ENCODE measurements at places on chromosomes 12 and 14.

DNA sequence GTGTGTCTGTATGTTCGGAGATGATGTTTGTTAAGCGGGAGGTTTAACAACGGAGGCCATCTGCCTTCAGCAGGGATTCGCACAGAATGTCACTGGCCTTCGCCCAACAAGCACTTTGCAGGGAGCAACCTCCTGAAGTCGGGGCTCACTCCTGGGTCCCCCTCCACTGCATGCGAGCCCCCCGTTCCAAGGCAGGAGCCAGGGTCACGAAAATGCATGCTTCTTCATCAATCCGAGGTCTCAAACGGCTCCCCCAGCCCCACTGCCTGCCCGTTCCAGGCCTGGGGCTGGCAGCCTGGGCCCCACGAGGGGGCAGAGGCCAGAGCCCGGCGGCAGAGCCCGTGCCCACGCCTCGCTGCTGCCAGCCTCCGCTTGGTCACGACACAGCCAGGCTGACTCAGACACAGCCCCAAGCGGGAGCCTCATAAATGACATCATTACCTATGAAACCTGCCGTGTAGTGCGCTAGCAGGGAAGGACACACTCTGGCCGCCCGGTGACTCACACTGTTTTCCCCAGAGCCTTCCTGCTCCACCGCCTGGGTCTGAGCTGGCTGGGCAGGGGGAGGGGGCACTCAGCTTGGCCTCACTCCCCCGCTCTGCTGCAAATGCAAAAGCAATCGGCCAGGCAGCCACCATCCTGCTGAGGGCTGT, 169.5 kb upstream of the RTL1 start:
- no peak for DNase-seq

GRCh38 chr12:12506496-12506890, 56.2 kb downstream of the DUSP16 start:
- DNase-seq = no peak

GRCh38 chr14:89025561-89026236, 201.2 kb downstream of the TTC8 start:
- DNase-seq = no peak

DNA sequence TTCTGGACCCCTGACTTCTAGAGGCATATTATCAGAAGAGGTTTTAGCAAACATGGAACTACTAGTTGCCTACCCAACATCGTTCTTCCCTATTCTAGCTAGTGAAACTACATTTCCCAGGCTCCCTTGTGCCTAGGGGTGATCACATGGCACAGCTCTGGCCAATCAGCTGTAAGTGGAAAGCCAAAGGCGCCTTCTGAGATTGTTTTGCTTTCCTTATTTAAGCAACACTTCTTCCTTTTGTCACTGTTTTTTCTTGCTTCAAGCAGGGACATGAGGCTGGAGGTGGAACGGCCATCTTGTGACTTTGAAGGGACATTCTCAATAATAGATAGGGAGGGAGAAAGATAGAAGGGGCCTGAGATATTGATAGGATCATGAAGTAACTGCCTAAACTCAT, 136.7 kb downstream of the ZNF664 start:
- no peak for DNase-seq

DNA sequence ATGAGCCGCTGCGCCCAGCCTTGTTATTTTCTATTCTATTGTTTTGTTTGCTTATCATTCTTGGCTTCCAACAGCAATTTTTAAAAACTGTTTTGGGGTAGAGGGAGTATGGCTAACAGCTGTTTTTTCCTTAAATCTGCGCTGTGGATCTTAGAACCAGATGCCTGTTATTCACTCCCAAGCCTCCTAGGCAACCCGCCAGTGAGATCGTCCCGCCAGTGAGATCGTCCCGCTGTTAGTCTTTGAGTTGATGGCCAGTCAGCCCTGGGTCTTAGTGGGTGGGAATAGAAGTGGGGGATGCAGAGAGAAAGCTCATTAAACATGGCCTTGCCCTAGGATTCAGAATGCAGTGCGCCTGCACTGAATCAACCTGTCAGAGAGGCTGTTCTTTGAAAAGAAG, 67.3 kb upstream of the BICD1 start:
- DNase-seq = no peak

GRCh38 chr14:42111355-42111754, 504.7 kb downstream of the LRFN5 start:
- DNase-seq = no peak

DNA sequence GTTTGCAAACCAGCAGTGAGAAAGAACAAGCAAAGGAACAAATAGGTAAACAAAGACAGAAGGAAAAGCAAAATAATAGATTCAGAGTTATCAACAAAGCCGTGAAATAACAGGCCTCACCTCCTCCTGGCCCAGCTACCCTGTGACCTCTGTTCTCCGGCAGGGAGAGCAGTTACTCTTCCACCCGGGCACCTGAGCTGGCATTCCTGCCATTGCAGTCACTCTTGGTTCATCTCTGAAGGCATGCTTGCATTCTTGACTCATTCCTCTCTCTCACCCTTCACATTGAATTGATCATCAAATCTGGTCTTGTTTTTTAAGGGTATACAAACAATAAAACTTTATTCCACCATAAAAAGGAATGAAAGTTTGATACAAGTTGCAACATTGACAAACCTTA, 95.1 kb downstream of the TTC8 start:
- no peak for DNase-seq

DNA sequence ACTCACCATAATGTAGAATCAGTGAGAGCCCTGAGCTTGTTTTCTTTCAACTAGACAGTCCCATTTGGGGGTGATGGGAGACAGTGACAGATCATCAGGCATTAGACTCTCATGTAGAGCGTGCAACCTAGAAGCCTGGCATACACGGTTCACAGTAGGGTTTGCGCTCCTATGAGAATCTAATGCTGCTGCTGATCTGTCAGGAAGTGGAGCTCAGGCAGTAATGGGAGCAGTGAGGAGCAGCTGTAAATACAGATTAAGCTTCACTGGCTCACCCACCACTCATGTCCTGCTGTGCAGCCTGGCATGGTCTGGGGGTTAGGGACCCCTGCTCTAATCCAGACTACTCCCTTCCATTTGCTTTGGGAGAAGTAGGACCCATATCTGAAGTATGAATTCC, 55.6 kb downstream of the FNTB start:
- DNase-seq = no peak

DNA sequence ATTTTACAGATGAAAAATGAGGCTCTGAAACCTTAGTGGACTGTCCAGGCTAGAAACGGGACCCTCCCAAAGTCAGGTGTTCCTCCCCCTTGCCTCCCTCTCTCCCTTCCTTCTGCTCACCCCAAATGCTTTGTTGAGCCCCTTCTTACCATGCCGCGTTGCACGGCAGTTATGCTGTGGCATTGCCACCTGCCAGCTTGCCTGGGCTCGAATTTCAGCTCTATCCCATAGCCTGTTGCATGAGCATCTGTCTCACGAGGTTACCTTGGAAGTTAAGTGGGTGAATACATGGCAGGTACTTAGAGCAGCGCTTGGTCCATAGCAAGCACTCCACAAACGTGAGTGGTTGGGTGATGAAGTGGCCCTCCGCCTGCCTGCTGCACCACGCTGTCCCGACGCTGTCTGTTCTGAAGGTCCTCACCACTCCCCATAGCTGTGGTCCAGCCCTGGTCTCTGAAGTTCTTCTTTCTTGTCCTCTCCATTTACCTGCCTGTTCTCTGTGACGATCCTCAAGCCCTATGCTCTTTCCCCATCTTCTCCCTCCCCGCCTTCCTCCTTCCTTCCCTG, 269.9 kb downstream of the CACNA1C start:
- DNase-seq = no peak

- no peak for DNase-seq
These were observed 2.3 kb downstream of the TMEM63C start for GRCh38 chr14:77183896-77184295.

DNA sequence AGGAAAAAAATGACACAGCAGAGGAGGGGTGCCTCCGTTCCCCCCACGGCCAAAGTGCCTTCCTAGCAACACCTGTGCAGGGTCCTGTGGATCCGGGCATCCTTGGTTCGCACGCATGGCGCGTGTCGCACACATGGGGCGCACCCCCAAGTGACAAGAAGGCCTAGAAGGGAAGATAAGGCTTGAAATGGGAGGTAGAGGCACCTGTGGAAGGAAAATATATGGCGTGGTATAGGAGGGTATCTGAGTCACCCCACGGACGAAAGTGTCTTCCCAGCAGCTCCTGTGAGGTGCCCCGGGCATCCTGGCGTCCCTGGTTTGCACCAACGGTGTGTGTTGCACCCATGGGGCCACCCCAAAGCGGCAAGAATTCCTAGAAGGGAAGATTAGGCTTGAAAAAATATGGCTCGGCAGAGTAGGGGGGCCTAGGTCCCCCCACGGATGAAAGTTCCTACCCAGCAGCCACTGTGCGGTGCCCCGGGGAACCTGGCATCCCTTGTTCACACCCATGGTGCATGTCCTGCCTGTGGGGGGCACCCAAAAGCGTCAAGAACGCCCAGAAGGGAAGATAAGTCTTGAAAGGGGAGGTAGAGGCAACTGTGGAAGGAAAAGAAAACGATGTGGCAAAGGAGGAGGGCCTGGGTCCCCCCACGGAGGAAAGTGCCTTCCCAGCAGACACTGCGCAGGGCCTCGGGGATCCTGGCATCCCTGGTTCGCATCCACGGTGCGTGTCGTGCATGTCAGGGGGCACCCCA, 280.0 kb downstream of the ALG10 start:
- no peak for DNase-seq

- DNase-seq = no peak
These were observed 129.5 kb upstream of the NCOR2 start for GRCh38 chr12:124696693-124697476.

- DNase-seq = no peak
These were observed 319 bp downstream of the GALNT6 start for GRCh38 chr12:51390891-51391282.

DNA sequence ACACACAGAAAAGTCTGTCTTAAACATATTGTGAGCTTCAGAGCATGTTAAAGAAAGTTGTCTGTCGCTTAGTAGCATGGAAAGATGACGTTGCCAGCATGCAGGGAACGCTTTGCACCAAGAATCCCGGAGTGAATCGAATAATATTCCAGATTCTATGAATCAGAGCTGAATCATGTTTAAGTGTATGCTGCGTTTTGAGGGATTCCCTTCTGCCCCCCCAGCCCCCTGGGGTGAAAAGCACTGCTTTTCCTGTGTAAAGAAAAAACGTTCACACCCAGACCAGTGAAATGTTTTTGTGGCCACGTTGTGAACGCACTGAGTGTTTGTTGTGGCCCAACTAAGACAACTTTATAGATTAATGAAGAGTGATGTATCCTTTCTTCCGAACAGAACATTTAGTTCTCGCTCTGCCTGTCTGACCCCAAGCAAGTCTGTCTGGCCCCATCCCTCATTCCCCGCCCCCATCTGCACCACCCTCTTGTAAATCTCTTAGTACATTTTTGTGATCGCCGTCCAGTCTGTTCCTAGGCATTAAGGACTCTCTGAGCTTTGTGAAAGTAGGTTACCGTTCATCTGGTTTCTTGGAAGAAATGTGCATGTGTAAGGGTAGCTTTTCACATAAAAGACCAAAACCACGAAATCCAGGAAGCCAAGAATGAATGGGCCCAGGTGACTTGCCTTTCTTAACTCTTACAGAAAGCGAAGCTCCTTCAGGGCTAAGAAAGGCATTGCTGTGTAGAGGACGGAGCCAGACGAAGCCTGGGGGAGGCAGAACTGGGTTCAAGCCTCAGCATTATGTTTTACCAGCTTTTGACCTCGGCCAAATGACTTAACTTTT, 103.0 kb downstream of the SAMD4A start:
- DNase-seq = no peak

- no peak for DNase-seq
These were observed 27.2 kb upstream of the GPR132 start for GRCh38 chr14:105092171-105093037.

DNA sequence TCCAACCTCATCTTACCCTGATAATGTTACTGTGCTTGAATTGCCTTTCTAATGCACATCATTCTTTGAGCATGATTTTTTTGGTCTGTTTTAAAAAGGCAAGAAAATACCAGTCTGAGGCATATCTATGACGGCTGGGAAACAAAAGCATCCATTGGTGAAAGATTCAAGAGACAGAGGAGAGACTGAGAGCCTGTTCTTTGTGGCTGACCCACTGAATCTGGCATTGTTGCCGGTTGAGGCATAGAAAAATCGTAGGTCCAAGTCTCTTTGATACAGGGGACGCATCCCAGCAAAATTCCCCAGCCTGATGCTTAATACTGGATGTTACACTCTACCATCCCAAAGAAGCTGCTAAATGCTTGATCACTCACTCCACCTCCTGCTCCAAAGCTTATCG, 2.9 kb upstream of the KLHL42 start:
- no peak for DNase-seq

DNA sequence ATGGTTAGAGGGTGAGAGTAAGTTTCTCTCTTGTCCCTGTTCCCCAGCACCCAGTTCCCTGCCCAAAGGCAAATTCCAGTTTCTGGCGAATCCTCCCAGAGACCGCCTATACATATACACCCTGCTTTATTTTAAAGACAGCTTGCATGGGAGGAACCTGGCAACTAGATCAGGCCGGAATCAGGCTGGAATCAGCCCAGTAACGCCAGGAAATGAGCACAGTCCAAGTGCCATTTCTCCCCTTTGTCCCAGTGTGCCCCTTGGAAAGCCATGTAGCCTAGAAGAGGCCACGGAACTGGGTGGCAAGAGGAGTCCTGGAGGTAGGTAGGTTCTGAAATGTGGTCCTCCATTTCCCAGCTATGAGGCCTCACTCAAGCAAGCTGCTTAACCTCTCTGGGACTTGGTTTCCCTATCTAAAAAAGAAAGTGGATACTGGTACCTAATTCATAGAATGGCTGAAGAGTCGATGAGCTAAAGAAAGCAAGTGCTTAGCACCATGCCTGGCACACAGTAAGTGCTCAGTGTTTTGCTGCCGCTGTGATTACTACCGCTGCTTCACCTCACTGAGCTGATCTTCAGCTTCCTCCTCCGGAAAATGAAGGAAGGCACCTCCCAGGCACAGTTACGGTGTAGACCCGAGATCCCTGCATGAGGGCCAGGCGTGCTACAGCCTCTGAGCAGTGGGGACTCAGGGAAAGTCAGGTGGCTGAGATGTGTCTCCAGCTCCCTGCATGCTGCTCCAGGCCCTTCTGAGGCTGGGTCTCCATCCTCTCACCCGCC, 36.4 kb downstream of the PITPNM2 start:
- no peak for DNase-seq

- DNase-seq = no peak
These were observed 22.4 kb upstream of the PPM1H start for GRCh38 chr12:62957233-62957953.

DNA sequence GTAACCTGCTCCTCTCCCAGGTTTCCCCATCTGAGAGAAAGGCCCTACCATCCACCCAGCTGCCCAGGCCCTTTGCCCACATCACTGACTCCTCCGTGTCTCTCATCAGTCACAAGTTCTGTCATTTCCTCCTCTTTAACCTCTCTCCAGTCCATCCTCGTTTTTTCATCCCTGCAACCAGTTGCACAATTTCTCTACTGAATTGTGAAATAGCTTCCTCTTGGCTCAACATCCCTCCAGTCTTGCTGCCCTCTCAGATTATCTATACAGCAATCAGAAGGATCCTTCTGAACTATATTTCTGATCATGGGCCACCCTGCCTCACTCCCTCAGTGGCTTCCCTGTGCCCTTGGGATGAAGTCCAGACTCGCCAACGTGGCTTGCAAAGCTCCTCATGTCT, 6.8 kb downstream of the FAM161B start:
- no peak for DNase-seq

- no peak for DNase-seq
These were observed 89.6 kb upstream of the ATF7IP start for GRCh38 chr12:14275886-14276285.

GRCh38 chr14:92224358-92224954, 98.5 kb upstream of the SLC24A4 start:
- no peak for DNase-seq

GRCh38 chr14:75941030-75941429, 40.8 kb downstream of the TGFB3 start:
- DNase-seq = no peak

All from CD4-positive, alpha-beta T cell treated with Interleukin-6 at 100 ng/mL for 8 hours (primary cell).